ENCODE measurements at places on chromosomes 16 and 17.

- no peak overlapping the region for H3K4me3 ChIP-seq
- no peaks in the 10 kb centered on the region for H3K27me3 ChIP-seq
- no peaks in the 10 kb centered on the region for H3K4me1 ChIP-seq
- H3K27ac ChIP-seq, result no peak overlapping the region
- no peaks in the 10 kb centered on the region for H3K36me3 ChIP-seq
Observed at GRCh38 chr17:70774339-70775117, 605.2 kb downstream of the KCNJ2 start.

DNA sequence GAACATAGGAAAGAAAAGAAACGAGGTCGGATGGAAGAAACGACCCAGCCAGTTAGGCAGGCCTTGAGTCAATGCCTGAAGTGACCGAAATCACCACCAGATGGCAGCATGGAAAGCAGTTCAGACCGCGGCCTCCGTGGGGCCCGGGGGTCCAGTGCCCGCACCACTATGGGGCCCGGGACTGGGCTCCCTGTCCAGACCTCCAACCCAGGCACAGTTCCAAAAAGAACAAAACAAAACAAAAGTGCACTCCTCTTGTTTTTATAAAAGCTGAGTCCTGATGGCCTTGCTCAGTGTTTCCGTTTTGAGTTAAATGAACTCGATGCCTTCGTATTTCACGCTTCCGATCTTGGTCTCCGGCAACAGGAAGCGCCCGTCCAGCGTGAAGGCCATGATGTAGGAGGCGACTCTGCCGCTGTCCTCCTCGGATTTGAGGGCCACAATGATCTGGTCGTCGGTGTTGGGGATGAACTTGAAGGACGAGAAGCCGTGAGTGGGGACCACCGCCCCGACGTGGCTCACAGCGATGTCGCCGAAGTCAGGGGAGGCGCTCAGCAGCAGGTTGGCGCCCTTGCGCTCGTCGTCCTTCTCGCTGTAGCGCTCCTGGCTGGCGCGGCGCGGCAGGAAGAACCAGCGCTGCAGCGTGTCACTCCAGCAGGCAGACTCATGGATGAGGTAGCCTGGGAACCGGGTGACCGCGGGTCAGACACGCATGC is 13.7 kb upstream of the LGALS3BP start:
- H3K36me3 ChIP-seq, result no peaks in the 10 kb centered on the region
- DNase-seq, result peak; percentile 69
- H3K27me3 ChIP-seq, result no peaks in the 10 kb centered on the region
- H3K4me3 ChIP-seq, result no peak overlapping the region

DNA sequence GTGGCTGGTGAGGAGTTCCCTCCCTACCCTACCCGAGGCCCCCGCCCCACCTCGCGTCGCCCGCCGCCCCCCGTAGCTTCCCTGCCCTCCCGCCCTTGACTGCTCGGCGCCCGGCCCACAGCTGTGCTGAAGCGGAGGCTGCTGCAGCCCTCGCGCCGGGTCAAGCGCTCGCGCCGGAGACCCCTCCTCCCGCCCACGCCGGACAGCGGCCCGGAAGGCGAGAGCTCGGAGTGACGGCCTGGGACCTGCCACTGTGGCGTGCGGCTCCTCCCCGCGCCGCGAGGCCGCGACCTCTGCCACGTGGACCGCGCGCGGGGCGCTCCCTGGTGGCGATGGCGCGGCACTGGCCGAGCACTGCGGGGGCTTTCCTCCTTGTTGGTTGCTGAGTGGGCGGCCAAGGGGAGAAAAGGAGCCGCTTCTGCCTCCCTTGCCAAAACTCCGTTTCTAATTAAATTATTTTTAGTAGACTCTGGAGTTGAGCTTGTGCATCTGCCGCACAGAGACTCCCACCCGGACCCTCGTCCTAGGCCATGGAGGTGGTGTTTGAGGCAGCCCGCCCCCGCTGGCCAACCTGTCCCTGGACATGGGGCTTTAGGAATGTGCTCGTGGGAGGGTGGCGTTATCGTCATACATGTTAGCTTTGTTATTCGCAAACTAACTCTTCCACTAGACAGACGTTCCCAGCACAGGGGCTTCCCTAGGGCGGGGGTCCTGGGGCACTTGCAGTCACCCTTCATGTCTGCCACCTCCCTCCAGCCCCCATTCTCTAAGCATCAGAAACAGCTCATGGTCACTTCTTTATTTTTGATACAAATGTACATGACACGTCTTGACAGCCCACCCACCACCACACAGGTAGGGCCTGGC is 4.4 kb downstream of the TP53I13 start:
- H3K4me1 ChIP-seq, result peaks cover 15% of the 10 kb centered on the region
- H3K36me3 ChIP-seq, result no peaks in the 10 kb centered on the region
- peak; percentile 82 for DNase-seq
- no peak overlapping the region for H3K4me3 ChIP-seq

DNA sequence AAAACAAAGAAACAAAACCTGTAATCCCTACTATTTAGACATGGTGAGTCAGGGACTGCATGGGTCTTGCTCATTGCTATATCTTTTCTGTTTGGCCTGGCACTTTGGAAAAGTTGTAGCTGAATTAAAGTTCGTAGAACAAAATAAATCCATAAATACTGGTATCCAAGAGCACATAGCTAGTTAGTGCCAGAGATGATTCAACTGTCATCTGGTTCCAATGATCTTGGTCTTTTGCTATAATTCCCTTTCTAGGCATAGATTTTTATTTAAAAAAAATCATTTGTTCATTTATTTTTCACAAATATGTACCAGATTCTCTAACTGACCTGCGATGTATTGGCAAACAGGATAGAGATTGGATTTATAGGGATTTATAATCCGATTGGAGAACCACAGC is 1436.1 kb upstream of the GOT2 start:
- no peak for DNase-seq
- H3K4me3 ChIP-seq, result no peak overlapping the region
- no peaks in the 10 kb centered on the region for H3K4me1 ChIP-seq
- no peaks in the 10 kb centered on the region for H3K27me3 ChIP-seq
- no peaks in the 10 kb centered on the region for H3K36me3 ChIP-seq
- no peak overlapping the region for H3K27ac ChIP-seq

- H3K27ac ChIP-seq, result no peak overlapping the region
- no peak overlapping the region for H3K4me3 ChIP-seq
- no peaks in the 10 kb centered on the region for H3K36me3 ChIP-seq
- DNase-seq, result peak; percentile 56
Observed at GRCh38 chr16:72066747-72067146, 3.7 kb downstream of the HPR start.

DNA sequence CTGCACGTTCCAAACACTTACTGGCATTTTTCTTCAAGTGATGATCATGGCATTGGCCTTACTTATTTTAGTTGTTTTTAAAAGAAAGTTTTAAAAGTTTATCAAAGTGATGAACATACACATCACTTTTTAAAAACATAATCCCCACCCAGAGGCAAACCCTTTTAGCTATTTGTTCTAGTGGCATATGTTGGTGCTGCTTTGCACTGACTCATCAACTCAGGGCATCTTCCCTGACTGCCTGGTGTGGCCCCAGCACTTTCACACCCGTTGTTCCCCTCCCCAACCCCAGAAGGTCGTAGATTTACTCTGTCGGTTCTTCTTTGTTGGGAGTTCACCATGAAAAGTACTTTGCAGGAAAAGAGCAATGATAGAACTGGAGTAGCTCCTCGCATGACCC is 161.3 kb downstream of the RPTOR start:
- no peak overlapping the region for H3K27ac ChIP-seq
- DNase-seq, result no peak
- H3K4me3 ChIP-seq, result no peak overlapping the region
- peaks cover 22% of the 10 kb centered on the region for H3K4me1 ChIP-seq
- H3K36me3 ChIP-seq, result no peaks in the 10 kb centered on the region
- no peaks in the 10 kb centered on the region for H3K27me3 ChIP-seq

GRCh38 chr16:28321700-28322411 is 29.5 kb downstream of the SBK1 start:
- DNase-seq, result peak; percentile 52
- no peaks in the 10 kb centered on the region for H3K27me3 ChIP-seq
- H3K36me3 ChIP-seq, result no peaks in the 10 kb centered on the region
- H3K27ac ChIP-seq, result no peak overlapping the region
- no peak overlapping the region for H3K4me3 ChIP-seq
- no peaks in the 10 kb centered on the region for H3K4me1 ChIP-seq

GRCh38 chr17:73396431-73397277 is 84.9 kb upstream of the CDC42EP4 start:
- no peak for DNase-seq
- H3K4me1 ChIP-seq, result no peaks in the 10 kb centered on the region
- no peaks in the 10 kb centered on the region for H3K27me3 ChIP-seq
- H3K27ac ChIP-seq, result no peak overlapping the region
- H3K36me3 ChIP-seq, result no peaks in the 10 kb centered on the region
- no peak overlapping the region for H3K4me3 ChIP-seq

GRCh38 chr17:2484876-2485275 is 26.8 kb downstream of the METTL16 start:
- H3K27ac ChIP-seq, result no peak overlapping the region
- H3K36me3 ChIP-seq, result no peaks in the 10 kb centered on the region
- peaks cover 26% of the 10 kb centered on the region for H3K4me1 ChIP-seq
- no peak overlapping the region for H3K4me3 ChIP-seq
- DNase-seq, result peak; percentile 75

DNA sequence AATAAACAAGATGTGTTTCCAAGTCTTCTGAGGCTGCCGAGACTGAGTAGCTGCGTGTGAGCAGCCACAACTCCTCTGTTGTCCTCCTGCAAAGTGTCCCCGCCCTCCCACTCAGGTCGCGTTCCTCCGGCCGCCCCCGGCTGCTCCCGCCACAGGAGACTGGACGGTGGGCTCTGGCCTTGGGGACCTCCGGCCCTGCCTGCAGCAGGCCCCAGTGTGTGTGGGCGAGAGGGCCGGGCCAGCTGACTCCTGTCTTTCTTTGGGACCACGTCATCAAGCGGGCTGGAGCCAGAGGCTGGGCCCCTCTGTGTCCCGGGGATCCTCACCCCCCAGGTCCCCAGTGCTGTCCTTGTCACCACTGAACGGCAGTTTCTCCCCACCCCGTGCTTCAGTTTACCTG is 175.3 kb downstream of the NPIPB11 start:
- no peaks in the 10 kb centered on the region for H3K36me3 ChIP-seq
- no peaks in the 10 kb centered on the region for H3K27me3 ChIP-seq
- DNase-seq, result peak; percentile 7
- peaks cover 6% of the 10 kb centered on the region for H3K4me1 ChIP-seq
- no peak overlapping the region for H3K4me3 ChIP-seq

GRCh38 chr17:50029185-50029584 is 26.7 kb upstream of the ITGA3 start:
- no peak for DNase-seq
- no peak overlapping the region for H3K27ac ChIP-seq
- H3K4me1 ChIP-seq, result peaks cover 19% of the 10 kb centered on the region
- H3K27me3 ChIP-seq, result peaks cover 5% of the 10 kb centered on the region
- no peak overlapping the region for H3K4me3 ChIP-seq
- H3K36me3 ChIP-seq, result no peaks in the 10 kb centered on the region

GRCh38 chr17:14712611-14713021 is 411.7 kb downstream of the HS3ST3B1 start:
- H3K4me3 ChIP-seq, result no peak overlapping the region
- H3K36me3 ChIP-seq, result no peaks in the 10 kb centered on the region
- no peaks in the 10 kb centered on the region for H3K27me3 ChIP-seq
- DNase-seq, result no peak
- H3K27ac ChIP-seq, result no peak overlapping the region

GRCh38 chr17:73536700-73537605 is 107.3 kb downstream of the SDK2 start:
- peak overlapping the region; percentile 19 for H3K27ac ChIP-seq
- peaks cover 77% of the 10 kb centered on the region for H3K4me1 ChIP-seq
- peak; percentile 82 for DNase-seq
- H3K4me3 ChIP-seq, result peak overlapping the region; percentile 27

DNA sequence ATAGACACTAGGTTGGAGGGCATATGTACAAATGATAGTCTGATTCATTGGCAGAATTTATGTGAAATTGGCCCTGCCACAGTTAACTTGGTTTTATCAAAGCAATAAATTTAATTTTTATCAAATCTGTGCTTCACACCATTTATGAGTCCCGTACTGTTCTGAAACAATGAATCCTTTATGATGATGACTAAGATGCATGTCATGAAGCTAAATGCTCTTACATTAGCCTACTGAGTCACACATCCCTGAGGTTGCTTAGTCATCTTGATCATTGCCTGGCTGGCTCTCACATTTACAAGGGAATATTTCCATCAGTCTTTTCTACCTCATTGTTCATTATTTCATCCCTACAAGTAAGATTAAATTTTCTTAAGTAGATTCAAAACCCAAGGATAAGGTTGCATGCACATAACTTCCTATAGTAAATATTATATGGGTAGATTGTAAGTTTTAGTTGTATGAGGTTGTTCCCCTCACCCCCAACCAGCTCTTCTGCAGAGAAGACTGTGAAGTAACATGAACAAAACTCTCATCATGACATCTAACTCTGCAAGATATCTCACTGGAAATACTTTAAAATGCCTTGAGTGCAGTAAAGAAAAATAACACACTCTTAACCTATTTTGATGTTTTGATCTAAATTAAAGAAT is 170.7 kb downstream of the CYB561 start:
- no peak overlapping the region for H3K4me3 ChIP-seq
- DNase-seq, result no peak
- no peaks in the 10 kb centered on the region for H3K27me3 ChIP-seq
- H3K36me3 ChIP-seq, result no peaks in the 10 kb centered on the region
- H3K27ac ChIP-seq, result no peak overlapping the region

DNA sequence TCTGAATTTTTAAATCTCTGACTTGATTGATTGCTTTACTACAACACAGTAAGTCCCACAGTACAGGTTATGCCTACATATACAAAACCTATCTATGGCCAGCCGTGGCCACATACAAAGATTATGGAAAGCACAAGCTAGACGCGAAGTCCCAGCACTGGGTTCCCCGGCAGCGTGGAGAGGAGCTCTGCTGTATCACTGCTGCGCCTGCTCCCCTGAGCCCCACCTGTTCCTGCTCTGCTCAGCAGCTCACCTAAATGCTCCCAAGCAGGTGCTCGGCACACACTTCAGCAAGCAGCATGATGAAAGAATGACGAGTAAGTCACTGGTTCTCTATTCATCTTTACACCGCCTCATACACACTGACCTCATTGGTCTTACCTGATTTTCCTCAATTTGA is 20.6 kb downstream of the ZDHHC7 start:
- no peak for DNase-seq
- no peaks in the 10 kb centered on the region for H3K4me1 ChIP-seq
- no peak overlapping the region for H3K4me3 ChIP-seq
- no peak overlapping the region for H3K27ac ChIP-seq
- no peaks in the 10 kb centered on the region for H3K36me3 ChIP-seq
- H3K27me3 ChIP-seq, result no peaks in the 10 kb centered on the region

GRCh38 chr17:67717192-67717623 is 528 bp upstream of the NOL11 start:
- DNase-seq, result no peak
- no peaks in the 10 kb centered on the region for H3K27me3 ChIP-seq
- peaks cover 18% of the 10 kb centered on the region for H3K4me1 ChIP-seq
- no peak overlapping the region for H3K27ac ChIP-seq
- peaks cover 17% of the 10 kb centered on the region for H3K36me3 ChIP-seq
